Activated CD8-positive, alpha-beta T cell treated with anti-CD3 and anti-CD28 coated beads, Interleukin-2, amount 10 ng/mL, durations not matched to agents 7 days and 5 days (primary cell): ENCODE measurements at places on chromosomes 5 and 9.

DNA sequence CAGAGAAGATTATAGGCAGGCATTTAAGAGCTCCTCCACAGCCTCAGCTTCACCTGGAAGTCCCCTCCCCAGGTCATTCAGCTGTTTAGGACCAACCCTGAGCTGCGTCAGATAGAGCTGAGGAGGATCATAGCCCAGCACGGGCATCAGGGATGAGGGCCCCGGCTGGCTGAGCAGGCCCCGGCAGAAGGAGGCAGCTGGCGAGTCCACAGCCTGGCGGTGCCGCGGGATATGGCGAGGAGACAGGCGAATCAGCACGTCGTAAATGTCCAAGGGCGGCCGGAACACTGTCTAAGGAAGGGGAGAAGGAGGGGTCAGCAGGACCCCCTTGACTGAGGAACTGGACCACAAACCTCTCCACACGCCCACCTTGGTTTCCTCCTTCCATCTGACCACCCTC, 10.6 kb downstream of the NOL6 start:
- no peak for DNase-seq

- DNase-seq, result no peak
Measured at GRCh38 chr9:92275541-92275940, 18.0 kb downstream of the IARS1 start.

DNA sequence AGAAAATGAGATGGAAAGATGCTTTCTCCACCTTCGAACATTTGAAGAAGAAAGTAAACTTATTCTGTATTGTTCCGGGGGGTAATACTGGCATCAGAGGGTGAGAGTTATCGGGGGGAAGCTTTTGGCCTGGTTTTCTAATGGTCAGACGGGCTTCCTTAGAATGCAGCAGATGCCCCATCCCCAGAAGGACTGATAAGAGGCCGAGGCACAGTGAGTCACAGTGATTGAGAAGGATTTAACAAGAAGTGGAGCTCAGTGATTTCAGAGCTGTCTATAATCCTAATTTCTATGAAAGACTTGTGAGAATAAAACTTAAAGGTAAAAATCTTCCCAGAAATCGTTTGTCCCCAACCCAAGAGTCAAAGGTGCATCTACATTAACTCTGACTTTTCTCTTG, 123.9 kb downstream of the DOCK8 start:
- no peak for DNase-seq

DNA sequence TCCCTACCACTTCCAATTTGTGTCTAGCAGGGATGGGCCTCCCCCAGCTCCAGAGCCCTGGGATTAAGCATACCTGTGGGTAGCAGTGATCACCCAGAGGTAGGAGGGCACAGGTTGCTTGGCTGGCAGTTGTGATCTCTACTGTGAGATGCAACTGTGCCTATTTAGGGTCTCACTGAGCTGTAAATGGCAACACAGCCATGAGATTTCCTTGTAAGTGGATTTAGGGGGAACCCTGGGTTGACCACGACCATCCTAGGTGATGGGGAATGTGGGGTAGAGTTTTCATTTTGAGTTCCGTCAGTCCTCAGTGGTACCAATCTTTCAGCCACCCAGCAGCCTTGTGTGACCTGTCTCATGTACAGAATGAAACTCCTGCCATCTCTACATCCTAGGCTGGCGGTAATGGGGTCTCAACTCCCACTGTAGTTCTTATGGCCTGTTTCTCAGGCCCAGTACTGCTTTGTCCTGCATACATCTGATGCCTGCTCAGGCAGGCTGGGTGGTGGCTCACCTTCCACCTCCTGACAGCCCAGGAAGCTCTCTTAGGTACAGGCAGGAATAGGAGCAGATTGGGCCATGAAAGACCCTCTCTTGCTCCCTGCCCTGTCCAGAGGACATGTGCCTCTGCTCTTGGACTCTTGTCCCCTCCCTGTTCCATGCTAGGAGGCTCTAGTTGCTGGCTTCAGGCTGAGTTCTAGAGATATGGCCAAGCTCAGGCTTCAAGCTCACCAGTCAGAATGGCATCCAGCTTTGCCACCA, 8.1 kb downstream of the HNRNPAB start:
- DNase-seq, result no peak

- no peak for DNase-seq
Measured at GRCh38 chr9:4382722-4383317, 83.0 kb upstream of the GLIS3 start.

DNA sequence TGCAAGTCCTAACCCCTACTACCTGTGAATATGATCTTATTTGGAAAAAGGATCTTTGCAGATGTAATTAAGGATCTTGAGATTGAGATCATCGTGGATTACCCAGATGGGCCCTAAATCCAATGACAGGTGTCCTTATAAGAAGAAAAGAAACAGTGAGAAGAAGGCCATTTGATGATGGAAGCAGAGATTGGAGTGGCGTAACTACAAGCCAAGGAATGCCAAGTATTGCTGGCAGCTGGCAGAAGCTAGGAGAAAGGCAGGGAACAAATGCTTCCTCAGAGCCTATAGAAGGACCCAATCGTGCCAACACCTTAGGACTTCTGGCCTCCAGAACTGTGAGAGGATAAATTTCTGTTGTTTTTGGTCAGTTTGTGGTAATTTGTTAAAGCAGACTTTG, 70.1 kb upstream of the PALM2AKAP2 start:
- no peak for DNase-seq

GRCh38 chr5:76007904-76008303, 75.3 kb upstream of the SV2C start:
- no peak for DNase-seq

DNA sequence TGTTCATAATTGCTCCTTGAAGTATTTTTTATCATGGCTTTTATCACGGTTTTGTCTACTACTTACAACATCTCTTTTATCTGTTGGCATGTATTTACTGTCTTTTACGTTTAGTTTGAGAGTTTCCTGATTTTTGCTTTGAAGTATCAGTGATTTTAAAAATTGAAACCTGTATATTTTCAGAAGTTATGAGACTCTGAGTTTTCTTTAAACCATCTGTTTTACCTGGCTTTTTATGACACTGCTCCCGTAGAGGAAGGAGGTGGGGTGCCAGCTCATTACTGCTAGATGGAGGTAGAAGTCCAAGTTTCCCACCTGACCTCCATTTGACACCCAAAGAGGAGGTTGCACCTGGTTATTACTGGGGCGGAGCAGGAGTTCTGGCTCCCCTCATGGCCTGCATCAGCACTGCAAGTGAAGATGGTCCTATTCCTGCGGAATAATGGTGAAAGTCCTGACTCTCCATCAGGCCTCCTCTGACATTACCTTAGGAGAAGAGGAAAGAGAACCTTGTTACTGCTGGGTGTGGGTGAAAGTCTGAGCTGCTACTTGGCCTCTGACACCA, 10.0 kb upstream of the ZNF131 start:
- DNase-seq, result peak; percentile 33
